ENCODE measurements at places on chromosomes 11 and 22.
A peak's percentile ranks its signal among the peaks of the same experiment; 100 is the strongest.

- DNase-seq: no peak
These were observed 29.3 kb downstream of the PHLDB1 start for GRCh38 chr11:118636569-118637290.

DNA sequence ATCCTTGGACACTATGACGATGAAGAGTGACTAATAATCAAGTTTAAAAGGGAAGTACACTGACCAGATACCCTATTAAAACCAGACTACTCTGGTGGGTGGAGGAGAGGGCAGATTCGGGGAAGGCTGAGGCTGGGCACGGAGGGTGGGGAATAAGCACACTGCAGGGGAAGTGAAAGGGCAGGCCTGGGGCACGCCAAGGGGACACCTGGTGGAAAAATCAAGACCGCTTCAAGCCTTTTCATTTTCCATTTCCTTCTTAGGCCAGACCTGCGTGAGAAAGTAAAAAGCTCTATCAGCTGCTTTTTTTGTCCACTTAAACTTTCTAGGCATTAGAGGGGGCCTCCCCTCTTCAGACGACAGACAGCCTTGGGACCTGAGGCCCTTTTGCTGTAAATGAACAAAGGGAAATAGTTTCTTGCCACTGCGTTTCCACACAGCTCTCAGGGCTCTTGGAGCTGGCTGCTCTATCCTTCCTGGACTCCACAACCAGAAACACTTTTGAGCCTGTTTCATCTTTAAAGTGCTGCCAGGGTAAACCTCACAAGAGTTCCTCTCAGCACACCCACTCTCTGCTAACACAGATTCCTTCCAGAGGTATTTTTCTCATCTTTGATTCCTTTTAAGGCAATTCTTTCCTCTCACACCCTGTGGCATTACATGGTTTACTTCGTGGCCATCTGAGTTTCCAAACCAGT lies 25.0 kb upstream of the SERPIND1 start:
- DNase-seq: no peak

DNA sequence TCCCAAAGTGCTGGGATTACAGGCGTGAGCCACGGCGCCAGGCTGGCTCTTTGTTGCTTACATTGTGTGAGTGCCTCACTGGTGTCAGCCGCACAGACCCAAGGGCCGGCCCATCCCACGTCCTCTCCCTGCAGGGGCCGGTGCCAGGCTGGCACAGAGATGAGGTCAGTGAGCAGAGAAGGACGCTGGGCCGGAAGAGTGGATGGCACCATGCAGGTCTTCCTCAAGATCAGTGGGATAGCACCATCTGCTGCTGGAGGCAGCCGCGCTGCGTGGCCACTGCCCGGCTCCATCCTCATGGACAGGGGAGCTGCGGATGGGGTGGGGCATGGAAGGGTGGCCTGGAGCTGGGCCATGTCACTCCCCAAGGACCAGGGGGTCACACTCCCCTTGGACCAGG lies 22.0 kb upstream of the FGF4 start:
- DNase-seq: no peak

DNA sequence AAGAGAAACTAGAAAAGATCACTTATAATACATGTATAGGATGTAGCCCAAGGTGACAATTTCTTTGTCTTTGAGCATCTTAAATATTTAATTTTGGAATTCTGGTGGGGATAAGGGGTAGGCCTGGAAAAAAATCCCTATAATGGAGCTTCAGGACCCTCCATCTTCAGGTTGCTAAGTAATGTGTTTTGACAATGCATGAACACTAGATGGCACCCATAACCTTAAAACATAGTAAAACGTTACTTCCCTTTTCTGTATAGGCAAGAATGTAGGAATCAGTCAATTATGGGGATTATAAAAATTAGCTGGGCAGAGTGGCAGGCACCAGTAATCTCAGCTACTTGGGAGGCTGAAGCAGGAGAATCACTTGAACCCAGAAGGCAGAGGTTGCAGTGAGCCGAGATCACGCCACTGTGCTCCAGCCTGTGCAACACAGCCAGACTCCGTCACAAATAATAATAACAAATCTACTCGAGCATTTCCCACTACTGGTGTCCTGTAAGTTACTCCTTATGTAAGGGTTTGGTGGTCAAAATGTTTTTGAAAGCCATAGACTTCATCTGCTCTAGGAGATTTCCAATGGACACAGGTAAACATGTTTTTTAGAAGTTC lies 541.9 kb upstream of the CCDC90B start:
- DNase-seq: peak; percentile 54

DNA sequence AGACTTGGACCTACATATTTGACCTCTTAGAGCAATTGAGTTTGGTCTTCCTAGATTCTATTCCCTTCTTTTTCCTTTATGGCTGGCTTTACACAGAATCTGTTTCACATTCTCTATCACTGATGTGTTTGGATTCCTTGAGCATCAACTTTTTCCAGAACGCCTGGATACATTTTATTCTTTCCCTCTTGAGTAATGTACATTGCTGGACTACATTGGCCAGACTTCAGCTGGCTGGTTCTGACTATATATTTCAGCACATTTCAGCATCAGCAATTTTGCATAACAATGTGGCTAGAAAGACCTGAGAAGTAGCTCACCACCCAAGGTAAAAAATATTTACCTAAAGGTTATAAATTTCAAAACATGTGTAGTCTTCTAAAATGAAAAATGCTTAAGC lies 2198.2 kb upstream of the RAG2 start:
- no peak for DNase-seq

GRCh38 chr22:28903729-28904128 lies 20.4 kb downstream of the ZNRF3 start:
- DNase-seq: no peak
